ENCODE measurements at places on chromosomes 1 and 21.

GRCh38 chr1:118861216-118861615, 126.9 kb downstream of the TBX15 start:
- no peak for DNase-seq

DNA sequence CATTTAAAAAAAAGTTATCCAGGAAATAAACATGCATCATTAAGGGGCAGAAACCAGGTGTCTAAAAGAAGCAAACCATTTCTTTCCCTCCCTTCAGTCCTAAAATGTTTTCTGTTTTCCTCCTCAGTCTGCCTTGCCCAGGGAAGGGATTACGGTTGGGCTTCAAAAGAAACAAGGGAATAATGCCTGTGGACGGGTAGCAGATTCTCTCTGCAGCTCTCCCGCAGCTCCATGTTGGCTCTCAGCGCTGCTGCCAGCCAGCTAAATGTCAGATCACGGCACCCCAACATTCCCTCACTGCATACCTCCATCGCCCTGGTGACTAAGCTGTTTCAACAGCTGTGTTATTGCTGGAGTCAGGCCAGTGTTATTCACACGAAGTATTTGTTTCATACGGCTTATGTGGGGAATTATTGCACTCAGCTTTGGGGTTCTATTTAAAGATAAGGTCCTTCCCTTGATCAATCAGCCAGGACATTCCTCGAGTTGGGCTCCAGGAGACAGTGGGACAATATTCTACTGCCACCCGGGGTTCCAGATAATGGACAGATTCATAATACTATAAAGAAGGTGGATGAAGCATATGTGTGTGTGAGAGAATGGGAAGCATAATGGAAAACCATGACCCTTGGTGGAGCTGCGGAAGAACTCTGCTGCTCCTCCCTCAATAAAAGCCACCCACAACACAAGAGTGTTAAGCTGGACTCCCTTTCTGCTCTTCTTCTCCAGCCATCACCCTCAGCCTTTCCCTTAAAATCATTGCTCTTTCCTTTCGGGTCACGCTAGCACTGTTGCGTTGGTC, 58.2 kb downstream of the WLS start:
- no peak for DNase-seq

- DNase-seq, result no peak
Observed at GRCh38 chr1:162292422-162292849, 84.2 kb downstream of the SPATA46 start.

DNA sequence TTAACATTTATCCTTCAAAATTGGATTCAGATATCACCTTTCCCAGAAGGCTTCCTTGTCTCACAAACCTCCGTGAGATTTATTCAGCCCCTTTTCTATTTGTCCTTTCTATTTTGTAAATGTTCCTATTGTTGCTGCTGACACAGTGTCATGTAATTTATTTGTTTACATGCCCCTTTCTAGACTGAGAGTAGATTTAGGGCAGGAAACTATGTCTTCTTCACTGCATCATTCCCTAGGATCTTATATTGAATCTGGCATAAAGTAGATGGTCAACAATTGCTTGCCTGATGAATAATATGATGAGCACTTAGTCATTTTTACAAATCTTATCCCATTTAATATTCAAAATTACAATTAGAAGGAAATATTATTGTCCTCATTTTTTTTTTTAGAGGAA, 8.1 kb upstream of the CNN3 start:
- no peak for DNase-seq

DNA sequence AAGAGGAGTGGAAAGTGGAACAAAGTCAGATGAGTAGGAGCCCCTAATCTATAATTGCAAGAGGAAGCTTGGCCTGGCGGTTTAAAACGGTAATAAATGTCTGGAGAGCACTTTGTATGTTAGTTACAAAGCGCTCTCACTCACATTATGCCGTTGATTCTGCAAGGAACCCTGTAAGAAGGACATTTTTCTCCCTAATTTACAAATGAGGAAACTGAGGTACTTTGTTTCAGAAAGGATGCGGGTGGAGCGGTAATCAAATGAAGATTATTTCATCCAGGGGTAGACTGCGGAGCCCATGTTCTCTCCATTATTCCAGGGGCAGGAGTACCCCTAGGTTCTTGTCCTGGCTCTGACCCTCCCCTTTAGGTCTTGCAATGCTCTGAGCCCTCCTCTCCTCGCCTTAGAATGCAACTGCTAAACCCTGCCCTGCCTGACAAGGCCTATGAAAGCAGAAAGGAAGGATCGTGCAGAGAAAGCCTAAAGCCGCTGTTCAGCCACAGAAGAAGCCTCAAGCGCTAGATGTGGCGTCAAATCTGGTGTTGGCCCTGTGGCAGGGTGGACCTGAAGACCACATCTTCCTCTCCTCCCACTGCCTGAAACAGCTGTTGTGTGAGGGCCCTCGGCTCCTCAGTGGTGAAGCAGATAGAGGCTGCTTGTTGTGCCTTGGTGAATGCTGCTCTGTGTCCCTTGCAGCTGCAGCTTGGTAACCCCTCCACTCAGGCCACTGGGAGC, 588 bp upstream of the PACC1 start:
- no peak for DNase-seq

DNA sequence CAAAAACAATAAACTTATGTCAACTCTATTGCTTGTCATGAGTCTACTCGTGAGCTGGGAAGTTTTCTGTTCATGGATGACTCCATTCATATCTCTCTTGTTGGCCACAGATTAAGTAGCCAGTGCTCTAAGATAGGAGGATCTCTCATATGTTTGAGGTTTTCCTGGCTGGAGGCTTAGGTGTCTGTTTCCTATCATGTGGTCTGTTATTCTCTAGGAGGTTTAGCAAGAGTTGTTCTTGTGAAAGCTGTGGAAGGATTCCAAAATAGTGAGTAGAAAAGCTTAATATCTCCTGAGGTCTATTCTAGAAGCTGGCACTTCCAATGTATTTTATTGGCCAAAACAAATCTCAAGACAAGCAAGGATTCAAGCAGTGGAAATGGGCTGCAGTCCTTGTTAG, 5.8 kb upstream of the KRTAP20-2 start:
- DNase-seq, result no peak

- no peak for DNase-seq
Observed at GRCh38 chr1:150210706-150211105, 25.2 kb downstream of the ANP32E start.

DNA sequence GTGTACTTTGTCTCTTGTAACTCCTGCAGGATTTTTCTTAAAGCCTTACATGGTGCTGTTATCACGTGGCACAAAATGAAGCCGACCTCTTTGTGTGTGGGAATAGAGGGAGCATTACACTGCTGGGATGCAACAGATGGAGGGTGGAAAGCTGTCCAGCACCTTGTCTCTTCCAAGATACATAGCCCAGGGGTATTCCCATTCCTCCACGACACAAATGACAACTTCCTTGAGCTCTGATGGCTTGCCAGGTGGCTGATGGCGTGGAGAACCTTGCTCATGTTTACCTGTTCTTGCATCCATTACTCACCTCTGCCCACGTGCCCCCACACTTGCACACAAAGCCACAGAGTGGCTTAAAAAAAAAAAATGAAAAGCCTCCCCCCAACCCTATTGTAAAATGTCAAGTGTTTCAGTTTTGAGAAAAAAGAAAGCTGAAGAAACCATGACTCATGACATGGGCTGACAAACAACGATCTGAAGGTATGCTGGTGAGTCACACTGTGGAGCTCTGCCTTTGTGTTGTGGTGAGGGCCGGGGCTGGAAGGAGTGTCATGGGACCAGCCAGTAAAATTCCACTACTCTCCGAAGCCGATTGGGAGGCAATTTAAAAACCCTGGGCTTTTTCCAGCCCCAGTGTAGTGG, 32.0 kb upstream of the ATP5PO start:
- DNase-seq, result peak; percentile 92

GRCh38 chr1:226400519-226401354, 7.2 kb downstream of the PARP1 start:
- DNase-seq, result no peak

- no peak for DNase-seq
Observed at GRCh38 chr1:180598333-180598974, 33.4 kb upstream of the XPR1 start.

DNA sequence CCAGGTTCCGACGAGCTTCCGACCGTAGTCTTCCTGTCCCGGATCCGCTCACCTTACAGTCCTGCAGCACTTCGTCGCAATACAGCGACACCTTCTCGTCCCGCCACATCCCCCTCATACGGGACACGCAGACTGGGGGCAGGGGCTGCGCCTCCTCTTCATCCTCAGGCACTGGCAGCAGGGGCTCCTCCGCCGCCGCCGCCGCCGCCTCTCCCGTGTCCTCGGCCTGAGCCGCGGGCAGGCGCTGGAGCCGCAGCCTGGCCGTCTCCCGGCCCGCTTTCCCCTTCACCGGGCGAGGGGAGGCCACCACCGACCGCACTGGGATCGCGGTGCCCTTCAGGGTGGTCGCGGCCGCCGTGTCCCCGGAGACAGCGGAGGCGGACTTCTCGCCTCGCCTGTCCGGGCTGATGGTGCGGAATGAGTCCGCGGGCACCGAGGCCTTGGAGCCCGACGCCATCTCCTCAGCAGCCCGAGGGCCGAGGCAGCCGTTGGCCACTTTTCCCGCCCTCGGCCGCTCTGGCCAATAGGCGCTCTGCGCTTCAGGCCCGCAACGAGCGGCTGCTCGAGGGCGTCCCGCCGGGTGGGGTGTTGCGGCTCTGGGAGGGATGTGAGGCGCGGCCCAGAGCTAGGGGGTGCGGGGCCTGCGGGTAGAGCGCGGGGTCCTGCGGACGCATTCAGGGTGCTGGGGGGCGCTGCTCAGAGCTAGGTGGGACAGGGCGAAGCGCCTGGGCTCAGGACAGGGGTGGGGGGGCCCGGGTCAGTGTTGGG, at the start of gene SHCBP1L:
TSS of gene SHCBP1L (minus strand) at position 490 of the 768 bp plus-strand sequence. CDS start at position 457, 33 bp downstream.
- no peak for DNase-seq

GRCh38 chr1:174569240-174569639, 121.5 kb downstream of the GPR52 start:
- no peak for DNase-seq

GRCh38 chr1:25182629-25183028, 49.7 kb downstream of the SYF2 start:
- DNase-seq, result no peak

GRCh38 chr1:186793582-186793927, 35.2 kb upstream of the PLA2G4A start:
- DNase-seq, result no peak

GRCh38 chr1:18924221-18924691, 21.9 kb upstream of the ALDH4A1 start:
- no peak for DNase-seq

- no peak for DNase-seq
Observed at GRCh38 chr1:193607787-193608186, 421.4 kb upstream of the B3GALT2 start.

DNA sequence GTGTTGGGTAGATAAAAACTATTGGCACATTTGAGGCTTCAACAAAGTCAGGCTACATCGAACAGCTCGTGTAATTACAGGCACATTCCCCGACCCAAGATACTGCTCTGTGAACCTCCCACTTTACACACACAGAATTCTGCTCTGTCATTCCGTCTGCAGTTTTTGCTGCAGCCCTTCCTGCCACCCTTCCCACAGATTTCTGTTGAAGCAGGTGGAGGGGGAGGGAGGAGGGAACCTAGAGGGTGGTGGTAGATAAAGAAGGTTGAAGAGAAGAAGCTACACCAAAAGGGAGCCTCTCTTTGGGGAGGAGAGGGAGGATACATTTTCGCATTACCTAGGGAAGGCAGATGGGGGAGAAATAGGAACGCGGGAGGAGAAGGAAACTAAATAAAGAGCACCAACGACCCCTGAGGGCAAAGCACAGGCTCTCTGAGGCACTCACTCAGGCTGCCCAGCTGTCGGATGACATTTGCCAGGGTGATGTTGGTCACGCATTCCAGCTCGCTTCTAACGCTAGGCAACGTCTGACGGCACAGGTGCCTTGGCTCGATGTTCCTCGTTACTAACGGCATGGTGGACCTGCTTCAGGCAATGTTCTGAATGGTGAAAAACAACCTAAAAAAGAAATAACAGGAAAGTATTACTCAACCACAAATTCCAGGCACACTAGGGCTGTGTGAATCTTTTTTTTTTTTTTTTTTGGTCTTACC, 36.0 kb downstream of the GPR3 start:
- no peak for DNase-seq

- DNase-seq, result no peak
Observed at GRCh38 chr1:147214842-147215539, 10.1 kb downstream of the FMO5 start.

DNA sequence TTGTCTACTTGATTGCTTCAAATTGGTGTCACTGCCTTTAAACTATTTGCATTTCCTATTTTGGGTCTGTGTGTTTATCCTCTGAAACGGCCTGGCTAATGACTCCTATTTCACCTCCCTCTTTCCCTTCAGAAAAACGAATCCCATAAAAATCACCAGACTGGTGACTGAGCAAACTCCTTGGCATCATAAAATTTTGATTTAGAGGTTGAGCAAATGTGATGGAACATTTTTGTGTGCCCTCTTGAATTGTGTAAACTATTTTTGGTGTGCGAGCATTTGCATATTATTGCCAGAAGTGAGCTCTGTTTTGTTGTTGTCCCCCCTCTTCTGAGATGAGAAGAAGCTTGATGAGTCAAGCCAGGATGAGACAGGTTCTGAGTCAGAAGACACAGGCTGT, 316.1 kb downstream of the AJAP1 start:
- DNase-seq, result no peak

GRCh38 chr1:239302696-239303095, 83.7 kb upstream of the CHRM3 start:
- DNase-seq, result no peak

- DNase-seq, result peak; percentile 77
Observed at GRCh38 chr1:89085781-89086180, 20.8 kb upstream of the GBP1 start.

GRCh38 chr21:41626021-41626420, 118.1 kb upstream of the TMPRSS2 start:
- no peak for DNase-seq

- DNase-seq, result no peak
Observed at GRCh38 chr1:99737016-99737415, 29.4 kb downstream of the FRRS1 start.

DNA sequence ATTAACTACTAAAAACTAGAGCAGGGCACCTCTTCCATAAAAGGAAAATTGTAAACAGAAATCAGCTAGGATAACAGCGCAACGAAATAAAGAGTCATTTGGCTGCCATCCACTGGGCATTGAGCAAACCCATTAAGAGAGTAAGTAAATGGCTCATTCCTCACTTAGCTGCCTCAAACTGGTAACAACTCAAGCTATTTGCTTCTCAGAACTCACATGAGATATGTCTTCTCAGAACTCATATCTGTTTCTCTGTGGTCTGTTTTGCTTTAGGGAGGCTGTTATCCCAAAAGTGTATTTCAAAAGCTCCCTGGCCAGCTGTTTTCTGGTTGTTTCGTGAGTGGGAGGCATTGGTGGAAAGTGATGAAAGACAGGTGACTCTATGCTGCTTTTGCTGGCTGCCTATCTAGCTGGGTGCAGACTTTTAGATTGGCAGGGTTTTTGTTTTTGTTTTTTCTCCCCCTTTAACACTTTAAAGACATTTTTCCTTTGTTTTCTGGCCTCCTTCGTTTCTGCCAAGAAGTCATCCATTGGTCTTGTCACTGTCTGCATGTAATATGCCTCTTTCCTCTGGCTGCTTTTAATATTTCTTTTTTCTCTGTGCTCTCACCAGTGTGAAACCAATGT, 269.2 kb upstream of the RGS18 start:
- DNase-seq, result no peak

Measured in CD4-positive, alpha-beta T cell treated with Interleukin-12 subunit alpha and Interleukin-12 subunit beta, for 1 hour (primary cell).